Fibroblast of gingiva (primary cell): ENCODE measurements at places on chromosomes 7 and 10.
A peak's percentile ranks its signal among the peaks of the same experiment; 100 is the strongest.

GRCh38 chr10:79139124-79139835 lies 70.5 kb downstream of the ZMIZ1 start:
- peak; percentile 63 for DNase-seq

DNA sequence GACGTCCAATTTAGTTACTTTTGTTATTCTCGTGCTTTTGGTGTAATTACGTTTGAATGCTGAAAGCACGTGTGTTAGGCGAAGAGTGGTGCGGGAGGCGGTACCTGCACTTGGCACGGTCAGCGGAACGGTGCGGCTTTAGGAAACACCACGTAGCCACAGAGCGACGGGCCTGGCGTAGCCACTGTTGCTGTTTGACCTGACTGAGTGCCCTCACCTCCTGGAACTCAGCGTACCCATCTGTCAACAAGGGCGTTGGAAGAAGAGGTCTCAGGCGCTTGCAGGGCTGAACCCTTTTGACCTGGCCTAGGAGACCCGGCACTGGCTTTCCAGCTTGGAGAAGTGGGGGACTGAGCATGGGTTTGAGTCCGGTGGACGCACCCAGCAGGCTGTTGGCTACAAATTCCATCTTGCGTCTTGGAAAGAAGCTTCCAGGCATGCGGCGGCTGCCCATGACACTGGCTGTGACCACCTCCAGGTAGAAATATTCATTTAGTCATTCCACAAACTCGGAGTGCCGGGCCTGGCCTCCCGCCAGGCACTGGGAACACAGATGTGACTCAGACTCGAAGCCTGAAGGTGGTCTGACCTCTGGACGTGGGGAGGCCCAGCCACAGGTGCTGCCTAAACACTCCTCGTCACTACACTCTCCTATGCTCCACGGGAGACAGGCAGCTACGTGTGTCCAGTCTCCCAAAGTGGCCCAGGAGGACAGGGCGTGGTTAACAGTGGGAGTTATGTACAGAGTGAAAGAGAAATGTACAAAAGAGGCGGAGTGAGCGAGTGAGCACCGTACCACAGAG lies 22.2 kb downstream of the FAM20C start:
- DNase-seq, result no peak

DNA sequence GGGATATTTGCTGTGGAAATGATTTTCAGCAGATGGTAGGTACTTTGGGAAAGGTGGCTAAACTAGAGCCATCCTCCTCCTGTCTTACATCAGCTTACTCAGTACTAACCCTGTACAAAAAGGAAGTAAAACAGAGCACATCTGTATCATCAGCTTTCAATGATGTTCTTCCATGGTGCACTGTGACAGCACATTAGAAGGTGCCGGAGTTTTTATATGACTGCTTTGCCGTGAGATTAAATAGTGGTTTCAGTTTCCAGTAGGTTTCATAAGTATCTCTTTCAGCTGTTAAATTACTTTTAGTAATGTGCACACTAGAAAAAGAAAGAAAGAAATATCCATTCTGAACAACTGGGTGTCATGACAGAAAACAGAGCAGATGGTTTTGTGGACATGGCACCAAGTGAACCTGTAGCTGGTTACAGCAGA lies 86.5 kb downstream of the ARID5B start:
- no peak for DNase-seq

DNA sequence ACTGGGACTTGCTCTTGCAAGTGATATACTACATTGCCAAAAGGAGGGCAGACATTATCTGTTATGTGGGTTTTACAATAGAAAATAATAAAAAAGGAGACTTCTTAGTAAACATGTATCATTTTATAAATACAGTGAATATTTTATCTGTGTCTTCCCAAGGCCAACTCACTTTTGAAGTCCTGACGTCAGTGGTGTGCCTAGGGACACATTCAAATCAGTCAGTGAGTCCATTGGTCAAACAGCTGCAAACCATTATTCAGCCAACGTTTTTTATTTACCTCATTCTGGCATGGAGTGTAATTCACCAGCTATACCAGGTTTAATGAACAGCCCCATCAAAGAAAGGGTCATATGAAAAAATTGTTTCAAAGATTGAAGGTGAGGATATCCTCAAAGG lies 263.7 kb downstream of the IPMK start:
- no peak for DNase-seq

DNA sequence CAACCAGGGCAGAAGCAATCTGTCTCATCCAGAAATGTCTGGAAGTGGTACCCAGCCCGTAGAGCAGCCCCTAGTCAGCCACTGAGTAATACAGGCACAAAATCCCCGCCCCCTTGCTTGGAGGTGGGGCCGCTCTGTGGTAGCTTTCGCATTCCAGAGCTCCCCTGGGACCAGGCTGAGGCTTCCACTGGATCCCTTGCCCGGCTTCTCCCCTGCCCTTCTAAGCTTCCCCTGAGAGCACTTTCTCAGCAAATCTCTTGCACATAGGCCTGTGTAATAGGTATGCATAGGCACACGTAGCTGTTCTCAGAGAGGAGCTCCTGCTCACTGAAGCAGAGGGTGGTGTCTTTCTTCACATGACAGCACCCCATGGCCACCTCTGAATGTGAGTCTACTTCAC lies 144.2 kb downstream of the BMS1 start:
- DNase-seq, result no peak

DNA sequence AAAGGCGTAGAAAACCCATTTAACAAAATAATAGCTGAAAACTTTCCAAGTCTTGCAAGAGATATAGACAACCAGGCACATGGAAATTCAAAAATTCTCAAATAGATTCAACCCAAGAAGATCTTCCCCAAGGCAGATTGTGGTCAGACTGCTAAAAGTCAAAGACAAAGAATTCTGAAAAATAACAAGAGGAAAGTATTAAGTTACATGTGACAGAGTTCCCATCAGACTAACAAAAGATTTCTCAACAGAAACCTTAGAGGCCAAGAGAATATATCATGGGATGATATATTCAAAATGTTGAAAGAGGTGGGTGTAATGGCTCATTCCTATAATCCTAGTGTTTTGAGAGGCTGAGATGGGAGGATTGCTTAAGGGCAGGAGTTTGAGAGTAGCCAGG lies 59.8 kb downstream of the TMEM178B start:
- DNase-seq, result peak; percentile 14

- DNase-seq, result peak; percentile 27
These were observed 31.0 kb upstream of the STARD3NL start for GRCh38 chr7:38147005-38147404.

DNA sequence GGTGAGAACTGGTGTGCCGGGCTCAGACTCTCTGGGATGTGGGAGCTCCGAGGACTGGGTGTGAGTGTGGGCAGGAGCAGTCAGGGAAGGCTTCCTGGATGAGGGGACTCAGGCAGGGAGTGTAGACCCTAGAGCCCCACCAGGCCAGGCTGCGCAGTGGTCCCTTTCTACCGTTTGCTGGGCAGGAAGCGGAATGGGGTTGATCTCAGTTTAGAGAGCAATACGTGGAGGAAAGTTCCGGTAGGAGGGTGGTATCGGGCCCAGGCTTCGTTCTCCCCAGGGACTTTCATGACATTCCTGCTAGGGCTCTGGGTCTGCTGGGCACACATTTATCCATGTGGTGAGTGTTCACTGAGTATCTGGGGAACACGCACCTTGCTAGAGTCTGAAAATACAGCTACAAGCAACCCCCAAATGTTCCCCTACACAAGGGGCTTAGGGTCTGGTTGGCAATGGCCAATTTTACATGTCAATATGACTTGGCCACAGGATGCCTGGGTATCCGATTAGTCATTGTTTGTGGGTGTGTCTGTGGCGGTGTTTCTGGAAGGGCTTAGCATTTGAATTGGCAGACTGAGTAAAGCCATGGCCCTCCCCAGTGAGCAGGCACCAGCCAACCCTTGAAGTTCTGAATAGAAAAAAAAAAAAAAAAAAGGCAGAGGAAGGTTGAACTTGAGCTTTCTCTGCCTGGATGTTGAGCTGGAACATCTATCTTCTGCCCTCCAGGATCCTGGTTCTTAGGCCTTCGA lies 20.8 kb downstream of the GHRHR start:
- DNase-seq, result peak; percentile 66
